ENCODE measurements at places on chromosomes 13 and 19.

- no peaks in the 10 kb centered on the region for H3K4me1 ChIP-seq
- H3K27me3 ChIP-seq = no peaks in the 10 kb centered on the region
- H3K36me3 ChIP-seq = no peaks in the 10 kb centered on the region
- H3K4me3 ChIP-seq = no peak overlapping the region
These were observed 111.3 kb upstream of the PCDH9 start for GRCh38 chr13:67341406-67341805.

GRCh38 chr19:11096210-11096841 lies 7.1 kb downstream of the LDLR start:
- H3K27ac ChIP-seq = peak overlapping the region; percentile 8
- no peaks in the 10 kb centered on the region for H3K27me3 ChIP-seq
- DNase-seq = no peak

GRCh38 chr13:54573186-54573585 lies 1544.6 kb downstream of the OLFM4 start:
- no peak overlapping the region for H3K27ac ChIP-seq
- no peaks in the 10 kb centered on the region for H3K36me3 ChIP-seq
- no peak overlapping the region for H3K4me3 ChIP-seq
- no peaks in the 10 kb centered on the region for H3K4me1 ChIP-seq
- no peak for DNase-seq
- H3K27me3 ChIP-seq = no peaks in the 10 kb centered on the region

- no peak for DNase-seq
- H3K27me3 ChIP-seq = no peaks in the 10 kb centered on the region
- peaks cover 42% of the 10 kb centered on the region for H3K4me1 ChIP-seq
These were observed 157.5 kb downstream of the RGCC start for GRCh38 chr13:41614671-41615527.

GRCh38 chr19:35905178-35905727 lies 2.8 kb downstream of the TYROBP start:
- peaks cover 15% of the 10 kb centered on the region for H3K27me3 ChIP-seq
- no peak overlapping the region for H3K4me3 ChIP-seq
- no peak for DNase-seq
- H3K36me3 ChIP-seq = no peaks in the 10 kb centered on the region
- H3K27ac ChIP-seq = no peak overlapping the region
- peaks cover 50% of the 10 kb centered on the region for H3K4me1 ChIP-seq

DNA sequence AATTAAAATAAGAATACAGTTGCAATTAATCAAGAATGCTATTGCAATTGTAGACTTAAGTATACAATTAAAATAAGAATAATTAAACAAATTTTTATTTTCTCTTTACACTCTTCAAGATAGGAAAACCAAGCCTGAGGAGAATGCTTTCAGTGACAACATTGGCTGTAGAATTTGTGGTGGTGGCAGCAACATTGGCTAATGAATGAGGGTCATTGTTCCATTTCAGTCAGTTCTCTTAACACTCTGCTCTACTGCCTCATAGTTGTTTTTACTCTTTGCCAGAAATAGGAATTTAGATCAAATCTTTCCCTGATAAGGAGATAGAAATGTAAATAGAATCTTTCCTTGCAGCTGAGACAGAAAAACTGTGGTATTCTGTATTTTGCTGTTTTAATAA lies 391.6 kb downstream of the PCDH20 start:
- H3K4me3 ChIP-seq = no peak overlapping the region
- no peaks in the 10 kb centered on the region for H3K36me3 ChIP-seq
- no peaks in the 10 kb centered on the region for H3K27me3 ChIP-seq
- H3K27ac ChIP-seq = no peak overlapping the region

DNA sequence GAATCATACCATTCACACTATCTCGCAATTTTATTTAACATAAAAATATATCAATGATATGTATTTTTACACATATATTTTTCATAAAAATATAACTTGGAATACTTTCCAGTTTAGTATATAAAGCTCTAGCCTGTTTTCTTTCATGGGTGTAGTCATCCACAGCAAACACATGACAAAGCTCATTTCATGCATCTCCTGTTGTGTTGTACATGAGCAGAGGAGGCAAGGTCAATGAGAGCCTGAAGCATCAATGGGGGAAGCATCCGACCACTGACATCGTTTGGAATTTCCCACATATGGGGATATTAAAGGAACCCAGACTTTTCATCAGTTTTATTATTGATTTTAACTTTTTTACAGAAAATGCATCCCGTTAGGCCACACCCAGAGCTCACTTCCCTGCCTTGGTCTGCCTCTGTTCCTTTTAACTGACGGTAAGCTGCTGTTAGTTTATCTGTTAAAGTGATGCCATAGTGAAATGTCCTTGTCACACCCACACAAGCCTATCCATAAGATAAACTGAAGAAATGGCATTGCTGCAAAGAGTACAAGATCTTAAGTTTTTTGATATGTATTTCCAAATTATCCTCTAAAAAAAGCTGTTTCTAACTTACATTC lies 44.0 kb downstream of the MIPEP start:
- no peak overlapping the region for H3K27ac ChIP-seq
- no peak for DNase-seq
- no peaks in the 10 kb centered on the region for H3K4me1 ChIP-seq
- no peaks in the 10 kb centered on the region for H3K27me3 ChIP-seq
- no peak overlapping the region for H3K4me3 ChIP-seq

- H3K4me1 ChIP-seq = peaks cover 9% of the 10 kb centered on the region
- H3K27ac ChIP-seq = no peak overlapping the region
- no peaks in the 10 kb centered on the region for H3K27me3 ChIP-seq
- no peak for DNase-seq
- no peaks in the 10 kb centered on the region for H3K36me3 ChIP-seq
These were observed 27.0 kb upstream of the METTL21C start for GRCh38 chr13:102721800-102722231.

DNA sequence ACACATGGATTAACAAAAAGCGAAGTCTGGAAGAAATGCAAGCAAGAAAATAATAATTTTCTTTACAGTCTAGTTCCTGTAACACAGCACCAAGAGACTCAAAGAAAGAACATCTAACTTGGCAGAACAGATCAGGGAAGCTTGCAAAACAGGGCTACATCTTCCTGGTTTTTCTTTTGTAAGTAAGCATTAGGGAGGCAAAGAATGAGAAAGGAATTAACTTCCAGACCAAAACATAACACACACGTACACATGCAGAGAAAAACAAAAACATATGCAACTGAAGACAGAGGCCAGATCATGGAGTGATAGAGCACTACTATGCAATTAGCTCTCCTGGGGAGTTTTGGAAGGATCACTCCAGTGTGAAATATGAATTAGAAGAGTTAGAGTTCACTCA lies 120.5 kb downstream of the DIAPH3 start:
- H3K27me3 ChIP-seq = no peaks in the 10 kb centered on the region
- H3K4me3 ChIP-seq = no peak overlapping the region
- H3K4me1 ChIP-seq = no peaks in the 10 kb centered on the region
- no peak for DNase-seq

- H3K36me3 ChIP-seq = peaks cover 3% of the 10 kb centered on the region
- DNase-seq = no peak
- peak overlapping the region; percentile 58 for H3K27ac ChIP-seq
- H3K27me3 ChIP-seq = no peaks in the 10 kb centered on the region
- H3K4me3 ChIP-seq = peak overlapping the region; percentile 96
- peaks cover 32% of the 10 kb centered on the region for H3K4me1 ChIP-seq
These were observed 526 bp downstream of the NFIX start for GRCh38 chr19:12995596-12996405.

- peak; percentile 63 for DNase-seq
- H3K36me3 ChIP-seq = peaks cover 1% of the 10 kb centered on the region
- H3K27ac ChIP-seq = no peak overlapping the region
- no peaks in the 10 kb centered on the region for H3K27me3 ChIP-seq
These were observed 20.0 kb downstream of the TICAM1 start for GRCh38 chr19:4811328-4812131.

DNA sequence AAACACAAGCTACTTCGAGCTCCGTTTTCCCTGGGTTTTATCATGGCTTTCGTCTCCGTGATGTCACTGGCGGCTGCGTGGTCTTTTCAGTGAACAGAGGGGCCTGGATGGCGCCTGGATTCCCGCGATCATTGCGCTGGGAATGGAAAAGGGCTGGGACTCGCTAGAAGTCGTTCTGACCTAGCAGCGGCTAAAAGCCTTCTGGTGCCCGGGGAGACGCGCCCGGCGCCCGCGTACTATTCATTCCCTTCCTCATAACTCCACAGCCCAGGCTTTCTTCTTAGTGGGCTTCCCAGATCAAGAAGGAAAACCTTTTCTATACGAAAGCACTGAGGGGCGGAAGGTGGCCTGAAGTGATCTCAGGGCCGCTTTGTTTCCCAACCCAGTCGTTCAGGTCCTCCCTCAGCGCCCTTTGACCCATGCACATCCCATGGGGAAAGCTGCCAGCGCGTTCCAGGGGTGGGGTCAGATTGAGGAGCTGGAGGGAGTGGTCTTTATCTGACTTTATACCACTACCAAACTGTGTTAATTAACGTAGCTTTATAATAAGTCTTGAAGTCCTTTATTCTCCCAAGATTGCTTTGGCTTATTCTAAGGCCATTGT lies 96.6 kb downstream of the ELF1 start:
- H3K27ac ChIP-seq = no peak overlapping the region
- H3K36me3 ChIP-seq = no peaks in the 10 kb centered on the region
- H3K4me1 ChIP-seq = peaks cover 27% of the 10 kb centered on the region
- H3K4me3 ChIP-seq = no peak overlapping the region
- peak; percentile 10 for DNase-seq

GRCh38 chr19:12994701-12995595 lies at the start of gene NFIX:
TSS of gene NFIX (plus strand) at chr19:12995475. CDS start at chr19:12995838, 363 bp downstream.
- H3K4me3 ChIP-seq = peak within 1 kb of the TSS; percentile 79
- H3K27ac ChIP-seq = peak within 1 kb of the TSS; percentile 58
- DNase-seq = peak; percentile 24
- H3K4me1 ChIP-seq = peaks cover 32% of the 10 kb centered on the region
- peaks cover 3% of the 10 kb centered on the region for H3K36me3 ChIP-seq

- no peak for DNase-seq
- H3K27me3 ChIP-seq = no peaks in the 10 kb centered on the region
- H3K4me1 ChIP-seq = no peaks in the 10 kb centered on the region
These were observed 539 bp upstream of the ZNF667 start for GRCh38 chr19:56477429-56478338.

GRCh38 chr19:7622933-7623685 lies 6.2 kb downstream of the XAB2 start:
- no peak for DNase-seq
- H3K4me3 ChIP-seq = no peak overlapping the region
- H3K27me3 ChIP-seq = no peaks in the 10 kb centered on the region
- no peak overlapping the region for H3K27ac ChIP-seq
- peaks cover 24% of the 10 kb centered on the region for H3K36me3 ChIP-seq
- H3K4me1 ChIP-seq = peaks cover 7% of the 10 kb centered on the region

DNA sequence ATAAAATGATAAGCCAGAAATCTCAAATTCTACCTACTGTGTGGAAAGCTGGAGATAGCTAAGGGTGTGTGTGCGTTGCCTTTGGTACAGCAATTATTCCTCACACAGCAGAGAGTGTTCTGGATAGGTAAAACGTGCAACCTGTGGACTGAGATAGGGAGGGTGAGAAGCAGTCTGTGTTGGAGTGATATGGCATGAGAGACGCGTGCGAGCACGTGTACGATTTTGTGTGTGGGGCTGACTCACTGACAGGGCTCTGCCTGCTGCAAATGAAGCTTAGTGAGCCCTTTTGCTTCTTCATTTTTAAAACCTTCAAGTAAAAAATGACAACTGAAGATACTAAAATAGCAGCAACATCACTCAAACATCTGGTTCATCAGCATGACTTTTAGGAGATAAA lies 35.7 kb upstream of the SLC10A2 start:
- H3K36me3 ChIP-seq = no peaks in the 10 kb centered on the region
- no peak overlapping the region for H3K4me3 ChIP-seq
- H3K27ac ChIP-seq = no peak overlapping the region
- H3K27me3 ChIP-seq = no peaks in the 10 kb centered on the region

- no peak for DNase-seq
- H3K4me3 ChIP-seq = no peak overlapping the region
- no peaks in the 10 kb centered on the region for H3K27me3 ChIP-seq
- no peak overlapping the region for H3K27ac ChIP-seq
These were observed 415.2 kb upstream of the SGCG start for GRCh38 chr13:22765547-22765946.

GRCh38 chr19:47197141-47197540 lies 33.9 kb downstream of the BBC3 start:
- peaks cover 19% of the 10 kb centered on the region for H3K36me3 ChIP-seq
- no peaks in the 10 kb centered on the region for H3K4me1 ChIP-seq
- no peak overlapping the region for H3K27ac ChIP-seq
- H3K4me3 ChIP-seq = no peak overlapping the region

- no peaks in the 10 kb centered on the region for H3K27me3 ChIP-seq
- no peaks in the 10 kb centered on the region for H3K36me3 ChIP-seq
- DNase-seq = no peak
- no peaks in the 10 kb centered on the region for H3K4me1 ChIP-seq
- no peak within 1 kb of the TSS for H3K4me3 ChIP-seq
These were observed at the start of gene ATXN8OS for GRCh38 chr13:70107498-70108281. TSS of gene ATXN8OS (plus strand) at chr13:70107826.

DNA sequence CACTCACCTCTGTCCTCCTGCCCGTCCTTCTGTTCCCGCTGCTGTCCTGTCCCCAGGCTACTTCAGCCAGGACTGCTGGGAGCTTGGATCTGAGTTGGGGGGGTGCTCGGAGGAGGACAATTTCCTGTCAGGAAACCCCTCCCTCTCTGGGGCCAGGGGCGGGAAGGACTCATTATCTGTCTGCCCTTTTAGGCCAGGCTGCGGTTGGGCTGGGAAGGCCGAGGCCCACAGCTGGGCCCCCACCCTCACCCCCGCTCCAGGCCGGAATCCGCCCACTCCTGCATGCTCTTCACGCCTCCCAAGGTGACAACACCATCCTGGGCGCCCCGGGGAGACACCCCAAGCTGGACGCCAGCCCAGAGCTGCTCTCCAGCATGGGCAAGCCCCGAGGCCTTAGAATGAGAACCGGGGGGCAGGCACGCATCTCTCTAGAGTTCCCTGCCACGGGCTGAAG lies at the start of gene EXOC3L2:
Gene EXOC3L2 (minus strand): TSS at position 74 of the 454 bp plus-strand sequence. CDS start 6,362 bp downstream, outside the sequence.
- H3K4me3 ChIP-seq = no peak within 1 kb of the TSS
- H3K27me3 ChIP-seq = peaks cover 4% of the 10 kb centered on the region
- DNase-seq = no peak
- H3K27ac ChIP-seq = no peak within 1 kb of the TSS
- H3K36me3 ChIP-seq = no peaks in the 10 kb centered on the region

DNA sequence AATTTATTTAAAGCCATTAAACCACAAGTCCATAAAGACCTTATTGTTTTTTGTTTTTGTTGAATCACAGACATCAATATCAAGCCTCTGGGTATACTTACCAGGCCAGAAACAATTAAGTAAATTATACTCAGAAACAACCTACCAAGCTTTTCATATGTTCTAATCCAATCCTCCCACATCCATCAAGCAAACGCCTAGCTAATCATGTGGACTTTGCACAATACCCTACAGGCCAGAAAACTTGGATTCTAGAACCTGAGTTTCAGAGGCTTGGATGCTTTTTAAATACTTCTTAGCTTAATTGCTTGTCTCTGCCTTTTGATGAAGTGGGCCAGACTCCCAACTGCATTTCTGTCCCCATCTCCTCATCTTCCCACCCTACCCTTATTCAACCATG lies 39.9 kb downstream of the TGDS start:
- no peaks in the 10 kb centered on the region for H3K36me3 ChIP-seq
- no peak overlapping the region for H3K4me3 ChIP-seq
- no peaks in the 10 kb centered on the region for H3K27me3 ChIP-seq
- no peak overlapping the region for H3K27ac ChIP-seq

- no peak for DNase-seq
- no peak overlapping the region for H3K27ac ChIP-seq
- no peak overlapping the region for H3K4me3 ChIP-seq
- H3K27me3 ChIP-seq = no peaks in the 10 kb centered on the region
- H3K4me1 ChIP-seq = peaks cover 49% of the 10 kb centered on the region
These were observed 13.2 kb upstream of the MED4 start for GRCh38 chr13:48108106-48108505.

- H3K27ac ChIP-seq = no peak overlapping the region
- no peak for DNase-seq
- H3K4me1 ChIP-seq = no peaks in the 10 kb centered on the region
- no peak overlapping the region for H3K4me3 ChIP-seq
These were observed 8.2 kb downstream of the RASGRP4 start for GRCh38 chr19:38417544-38418506.

All from HepG2 (cell line).